Panc1 (cell line): ENCODE measurements at places on chromosomes 13 and 19. TPM values are rescaled to one million over a fixed set of nuclear protein-coding genes. Genes with fewer than 3 reads are reported as not detected.

Gene TLE6
- 4.0 TPM for total RNA-seq

Gene SERP2
- total RNA-seq: 0.18 TPM

Gene ARRDC5
- not detected for total RNA-seq

Gene ZNF823
- total RNA-seq: 5.0 TPM

Gene MBD3L2B
- total RNA-seq: not detected

Gene ZNF578
- not detected for total RNA-seq

Gene ZNF146
- total RNA-seq: 121 TPM

Gene FAM124A
- total RNA-seq: 1.1 TPM

Gene SULT2A1
- total RNA-seq: 0.18 TPM

Gene ZNF208
- total RNA-seq: not detected

Gene ZGLP1
- 1.3 TPM for total RNA-seq
